ENCODE measurements at places on chromosomes 3 and 15.
A peak's percentile ranks its signal among the peaks of the same experiment; 100 is the strongest.

- DNase-seq = peak; percentile 26
Observed at GRCh38 chr15:25693321-25694238, 169.5 kb downstream of the ATP10A start.

GRCh38 chr3:57046101-57046765 lies 14.2 kb upstream of the SPATA12 start:
- DNase-seq = no peak

- no peak for DNase-seq
Observed at GRCh38 chr3:41974223-41974622, 12.3 kb upstream of the ULK4 start.

GRCh38 chr3:135197246-135197645 lies 402.2 kb downstream of the EPHB1 start:
- no peak for DNase-seq

DNA sequence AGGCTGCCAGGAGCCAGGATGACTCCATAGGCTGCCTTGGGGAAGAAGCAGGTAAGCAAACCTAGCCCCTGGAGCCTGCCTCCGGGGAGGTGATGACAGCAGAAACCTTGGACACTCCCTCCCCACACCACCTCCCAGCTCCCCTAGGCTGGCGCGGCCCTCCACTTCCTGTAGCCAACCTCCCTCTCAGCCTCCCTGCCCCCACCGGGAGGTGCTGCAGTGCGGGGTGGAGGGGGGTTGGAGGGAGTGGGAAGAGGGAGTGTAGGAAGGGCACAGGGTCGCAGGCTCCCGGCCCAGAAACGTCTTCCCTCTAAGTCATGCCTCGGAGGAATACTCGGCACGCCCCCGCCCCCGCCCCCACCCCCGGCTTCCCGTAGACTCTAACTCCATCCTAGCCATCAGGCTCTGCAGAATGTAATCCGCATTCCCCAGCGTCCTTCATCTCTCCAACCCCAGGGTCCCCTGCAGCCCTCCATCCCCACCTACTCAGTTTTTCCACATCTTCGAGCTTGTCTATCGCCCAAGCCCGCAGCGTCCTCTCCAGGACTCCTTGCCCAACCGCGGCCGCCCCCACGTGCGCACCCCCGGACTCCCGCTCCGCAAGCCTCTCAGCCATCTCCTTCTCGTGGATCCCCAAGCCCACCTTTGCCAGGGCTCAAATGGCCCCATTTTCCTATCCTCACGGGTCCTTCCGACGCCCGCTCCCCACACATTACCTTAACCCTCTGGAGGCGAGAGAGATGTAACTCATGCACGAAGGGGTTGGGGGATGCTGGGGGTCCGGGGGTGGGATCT lies 528 bp downstream of the LPCAT4 start:
- DNase-seq = peak; percentile 64

DNA sequence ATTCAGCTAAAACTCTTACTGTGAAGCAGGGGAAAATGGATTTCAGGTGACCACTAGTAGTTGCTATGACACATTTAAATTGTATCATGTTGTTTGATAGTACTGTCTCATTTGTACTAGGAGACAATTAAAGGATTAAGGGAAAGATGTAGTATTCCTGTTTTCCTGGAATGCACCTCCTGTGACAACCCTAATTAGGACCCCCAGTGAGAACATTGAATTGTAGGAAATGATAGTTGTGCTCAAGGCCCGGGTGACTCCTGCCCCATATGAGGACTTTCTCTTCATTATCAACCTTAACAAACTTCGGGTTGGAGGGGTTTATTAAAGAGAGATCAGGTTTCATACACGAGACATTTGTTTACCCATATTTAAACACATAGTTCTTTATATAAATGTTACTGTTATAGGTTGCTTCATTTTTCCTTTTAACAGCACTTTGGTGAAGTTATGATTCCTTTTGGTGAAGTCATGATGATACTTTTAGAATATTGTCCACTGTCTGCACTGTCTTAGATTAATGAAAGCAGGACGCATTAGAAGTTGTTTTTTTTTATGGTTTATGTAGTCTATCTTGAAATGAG lies 392.6 kb upstream of the NAALADL2 start:
- DNase-seq = no peak

DNA sequence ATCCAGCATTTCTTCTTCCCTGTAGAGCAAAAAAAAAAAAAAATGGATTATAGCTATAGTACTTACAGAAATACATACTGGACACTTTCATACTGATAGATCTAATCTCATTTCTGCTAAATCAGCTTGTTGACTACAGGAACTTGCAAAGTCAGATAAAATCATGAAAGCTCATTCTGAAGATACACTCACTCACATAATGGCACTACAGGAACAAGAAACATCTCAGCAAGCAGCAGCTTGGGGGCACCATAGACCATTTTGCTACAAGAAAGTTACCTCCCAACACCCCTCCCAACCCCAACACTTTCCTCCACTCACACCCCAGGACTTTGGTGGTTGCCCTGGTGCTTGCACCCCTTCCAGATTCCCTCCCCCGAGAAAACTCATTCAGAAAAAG lies 4.6 kb downstream of the MYH15 start:
- DNase-seq = no peak

DNA sequence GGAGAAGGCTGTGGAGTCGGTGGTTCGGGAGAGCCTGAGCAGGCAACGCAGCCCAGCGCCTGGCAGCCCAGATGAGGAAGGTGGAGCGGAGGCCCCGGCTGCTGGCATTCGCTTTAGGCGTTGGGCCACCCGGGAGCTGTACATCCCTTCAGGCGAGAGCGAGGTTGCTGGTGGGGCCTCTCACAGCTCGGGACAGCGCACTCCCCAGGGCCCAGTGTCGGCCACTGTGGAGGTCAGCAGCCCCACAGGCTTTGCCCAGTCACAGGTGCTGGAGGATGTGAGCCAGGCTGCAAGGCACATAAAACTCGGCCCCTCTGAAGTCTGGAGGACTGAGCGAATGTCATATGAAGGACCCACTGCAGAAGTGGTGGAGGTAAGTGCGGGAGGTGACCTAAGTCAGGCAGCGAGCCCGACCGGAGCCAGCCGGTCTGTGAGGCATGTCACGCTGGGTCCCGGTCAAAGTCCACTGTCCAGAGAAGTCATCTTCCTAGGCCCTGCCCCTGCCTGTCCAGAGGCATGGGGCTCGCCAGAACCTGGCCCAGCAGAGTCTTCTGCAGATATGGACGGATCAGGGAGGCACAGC lies 26.7 kb downstream of the SYNM start:
- no peak for DNase-seq

GRCh38 chr3:26559227-26559626 lies 63.3 kb upstream of the LRRC3B start:
- DNase-seq = peak; percentile 35

GRCh38 chr15:65791335-65792137 lies 557 bp downstream of the DENND4A start:
- peak; percentile 32 for DNase-seq

Data from fibroblast of skin of abdomen (primary cell).